Cerebellar nuclear complex (tissue), 1 donor: ENCODE measurements at places on chromosomes 11 and 22.

- no peak for DNase-seq
These were observed 785 bp downstream of the OTUB1 start for GRCh38 chr11:63986932-63987513.

DNA sequence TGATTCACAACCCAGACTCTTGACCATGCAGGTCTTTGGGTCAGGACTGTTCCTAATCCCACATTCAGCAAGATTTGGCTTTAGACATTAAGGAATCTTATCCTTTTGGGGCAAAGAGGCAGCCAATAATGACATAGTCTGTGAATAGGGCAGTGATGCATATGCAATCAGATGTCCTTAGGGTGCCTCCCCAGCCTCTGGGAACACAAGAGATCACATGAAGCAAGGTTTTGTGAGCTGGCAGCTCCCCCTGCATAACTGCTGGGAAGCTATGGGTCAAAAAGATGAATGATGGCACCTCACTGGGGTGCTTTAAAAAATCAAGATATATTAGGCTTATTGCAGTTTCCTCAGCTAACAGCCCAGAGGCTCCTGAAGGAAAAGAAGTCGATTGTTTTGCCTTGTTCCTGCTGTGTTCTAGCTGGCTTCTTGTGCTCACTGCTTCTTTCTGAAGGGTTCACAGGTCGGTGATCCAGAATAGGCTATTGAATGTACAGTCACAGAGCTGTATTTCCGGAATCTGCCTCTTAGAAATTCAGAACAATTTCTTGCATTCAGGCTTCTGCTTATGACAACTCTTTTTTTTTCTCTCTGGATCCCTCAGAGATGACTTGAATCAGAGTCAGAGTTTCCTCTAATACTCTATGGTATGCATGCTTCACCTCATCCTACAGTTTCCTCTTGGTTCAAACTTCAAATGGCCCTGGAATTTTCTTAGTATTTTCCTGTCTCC lies 31.7 kb downstream of the INSC start:
- DNase-seq = no peak

GRCh38 chr11:23865341-23865975 lies 631.4 kb upstream of the LUZP2 start:
- no peak for DNase-seq

DNA sequence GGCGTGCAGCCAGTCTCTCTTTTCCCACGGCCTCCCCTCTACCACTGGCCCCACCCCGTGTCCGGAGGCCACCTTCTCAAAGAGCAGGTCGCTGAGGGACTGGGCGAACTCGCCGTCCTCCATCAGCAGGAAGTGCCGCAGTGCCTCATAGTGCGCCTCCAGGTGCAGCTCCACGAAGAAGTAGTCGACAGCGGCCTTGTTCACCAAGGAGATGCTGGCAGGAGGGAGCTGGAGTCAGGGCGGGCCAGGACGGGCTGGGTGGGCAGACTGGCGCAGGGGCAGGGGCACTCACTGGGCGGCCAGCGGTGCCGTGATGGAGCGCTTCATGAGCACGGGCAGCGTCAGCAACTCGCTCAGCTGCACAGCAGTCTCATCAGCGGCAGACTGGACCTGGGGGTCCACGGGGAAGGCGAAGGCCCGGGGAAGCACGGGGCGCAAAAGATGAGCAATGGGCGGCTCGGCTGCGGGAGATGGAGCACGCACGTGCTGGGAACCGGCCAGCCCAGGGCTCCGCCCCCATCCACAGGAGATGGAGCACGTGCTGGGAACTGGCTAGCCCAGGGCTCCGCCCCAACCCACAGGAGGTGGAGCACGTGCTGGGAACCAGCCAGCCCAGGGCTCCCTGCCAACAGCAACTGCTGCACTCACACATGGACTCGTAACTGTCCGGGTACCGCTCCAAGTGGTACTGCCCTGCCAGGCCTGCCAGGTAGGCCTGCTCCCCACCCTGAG lies 18.4 kb downstream of the SELENOO start:
- DNase-seq = no peak

DNA sequence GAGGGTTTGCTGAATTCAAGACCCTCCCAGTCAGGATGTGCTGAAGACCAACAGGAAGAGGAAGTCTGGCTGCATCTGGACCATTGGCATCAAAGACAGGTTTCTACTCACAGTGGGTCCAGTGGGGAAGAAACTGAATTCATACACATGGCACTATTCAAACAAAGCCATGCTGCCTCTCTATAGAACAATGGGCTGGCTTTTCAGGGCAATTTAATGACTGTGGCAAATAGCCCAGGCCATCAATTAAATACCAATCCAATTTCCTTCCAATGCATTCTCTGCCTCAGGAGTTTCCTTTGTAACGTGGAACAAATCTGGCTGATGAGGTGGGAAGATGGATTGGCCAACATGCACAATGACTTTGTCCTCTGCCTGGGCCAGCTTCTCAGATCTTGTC lies 98.6 kb downstream of the SEZ6L start:
- no peak for DNase-seq

DNA sequence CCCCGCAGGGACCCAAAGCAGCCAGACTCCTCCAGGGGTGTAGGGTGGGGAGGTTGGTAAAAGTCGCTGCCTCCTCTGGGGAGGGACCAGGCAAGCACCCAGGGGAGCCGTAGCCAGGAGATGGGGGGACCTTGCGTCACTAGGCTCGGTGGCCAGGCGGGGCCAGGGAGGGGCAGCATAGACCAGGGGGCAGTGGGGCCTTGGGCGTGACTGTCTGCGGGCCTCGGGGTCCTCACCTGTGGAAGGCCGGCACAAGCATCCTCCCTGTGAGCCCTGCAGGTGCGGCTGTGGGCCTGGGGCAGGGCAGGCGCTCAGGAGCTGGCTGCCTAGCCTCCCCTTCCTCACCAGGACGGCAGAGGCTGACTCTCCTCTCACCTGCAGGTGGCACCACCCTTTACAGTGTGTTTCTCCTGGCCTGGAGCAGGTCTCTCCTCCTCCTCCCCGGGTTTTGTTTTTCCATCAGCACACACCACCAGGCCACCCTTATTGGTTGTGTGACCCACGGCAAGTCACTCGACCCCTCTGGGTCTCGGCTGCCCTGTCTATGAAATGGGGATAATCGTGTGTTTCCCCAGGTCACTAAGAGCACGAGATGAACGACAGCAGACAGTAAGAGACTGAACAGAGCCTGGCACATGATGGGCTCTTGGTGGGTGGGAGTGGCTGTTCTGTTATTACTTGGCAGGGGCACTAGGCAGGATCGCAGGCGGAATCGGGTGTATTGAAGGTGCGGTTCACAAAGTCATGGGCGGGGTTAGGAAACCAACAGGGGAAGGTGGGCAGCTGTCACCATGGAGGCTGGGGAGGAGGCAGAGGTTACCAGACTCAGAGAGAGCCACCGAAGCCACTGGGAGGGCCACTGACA lies 52.7 kb downstream of the FLRT1 start:
- no peak for DNase-seq

GRCh38 chr11:16191868-16192240 lies 164.5 kb downstream of the SOX6 start:
- no peak for DNase-seq

DNA sequence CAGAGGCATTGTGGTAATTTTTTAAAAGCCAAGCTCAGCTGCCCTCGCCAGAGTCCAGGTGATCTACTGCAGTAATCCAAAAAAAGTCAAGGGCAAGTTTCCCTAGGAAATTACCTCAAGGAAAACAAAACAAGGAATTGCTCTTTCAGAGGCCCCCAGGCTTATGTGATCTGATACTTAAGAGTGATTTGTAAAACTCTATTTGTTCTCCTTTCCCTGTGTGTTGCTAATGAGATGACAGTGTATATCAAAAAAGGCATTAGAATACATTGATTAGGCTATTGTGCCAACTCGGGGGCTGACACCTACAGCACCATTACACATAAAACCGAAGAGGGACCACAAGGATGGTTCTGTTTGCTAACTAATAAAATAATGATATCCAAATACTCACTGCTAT lies 44.5 kb upstream of the CHRM4 start:
- DNase-seq = no peak

- DNase-seq = no peak
These were observed 75.7 kb downstream of the SCUBE1 start for GRCh38 chr22:43267332-43267980.

- no peak for DNase-seq
These were observed 121.3 kb downstream of the NECTIN1 start for GRCh38 chr11:119607726-119608125.

GRCh38 chr11:48101958-48102357 lies 114.7 kb upstream of the OR4B1 start:
- DNase-seq = no peak

DNA sequence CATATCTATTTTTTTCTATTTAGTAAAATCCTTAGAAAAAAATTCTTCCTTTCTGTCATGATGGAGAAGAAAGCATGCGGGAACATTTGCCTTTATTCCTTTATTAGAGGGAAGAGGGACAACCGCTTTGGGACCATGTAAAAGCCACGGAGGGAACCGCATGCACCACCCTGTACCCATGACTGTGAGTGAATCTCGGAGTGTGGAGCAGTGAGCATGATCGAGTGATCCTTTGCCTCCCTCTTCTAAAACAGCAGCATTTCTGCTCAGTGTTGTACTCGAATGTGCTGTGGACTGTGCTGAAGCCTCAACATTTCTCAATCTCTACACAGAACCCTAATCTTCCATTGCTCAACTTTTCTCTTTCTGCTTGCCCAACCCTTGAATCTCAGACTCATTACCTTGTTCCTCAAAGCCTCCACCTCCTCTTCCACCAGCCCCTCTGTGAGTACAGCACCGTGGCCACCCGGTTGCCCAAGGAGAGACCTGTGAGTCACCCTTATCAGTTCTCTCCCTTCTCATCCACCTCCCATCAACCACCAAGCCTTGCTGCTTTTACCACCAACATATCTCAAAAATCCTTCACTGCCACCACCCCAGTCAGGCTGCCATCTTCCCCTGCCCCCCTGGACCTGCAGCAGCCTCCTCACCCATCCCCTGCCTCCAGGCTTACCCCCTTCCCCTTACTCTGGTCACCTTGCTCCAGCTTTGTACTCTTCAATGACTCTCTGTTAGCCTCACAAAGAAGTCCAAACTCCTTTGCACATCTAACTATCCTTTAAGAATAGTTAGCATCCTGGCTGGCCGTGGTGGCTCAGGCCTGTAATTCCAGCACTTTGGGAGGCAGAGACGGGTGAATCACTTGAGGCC lies 103.1 kb downstream of the NAT10 start:
- no peak for DNase-seq

DNA sequence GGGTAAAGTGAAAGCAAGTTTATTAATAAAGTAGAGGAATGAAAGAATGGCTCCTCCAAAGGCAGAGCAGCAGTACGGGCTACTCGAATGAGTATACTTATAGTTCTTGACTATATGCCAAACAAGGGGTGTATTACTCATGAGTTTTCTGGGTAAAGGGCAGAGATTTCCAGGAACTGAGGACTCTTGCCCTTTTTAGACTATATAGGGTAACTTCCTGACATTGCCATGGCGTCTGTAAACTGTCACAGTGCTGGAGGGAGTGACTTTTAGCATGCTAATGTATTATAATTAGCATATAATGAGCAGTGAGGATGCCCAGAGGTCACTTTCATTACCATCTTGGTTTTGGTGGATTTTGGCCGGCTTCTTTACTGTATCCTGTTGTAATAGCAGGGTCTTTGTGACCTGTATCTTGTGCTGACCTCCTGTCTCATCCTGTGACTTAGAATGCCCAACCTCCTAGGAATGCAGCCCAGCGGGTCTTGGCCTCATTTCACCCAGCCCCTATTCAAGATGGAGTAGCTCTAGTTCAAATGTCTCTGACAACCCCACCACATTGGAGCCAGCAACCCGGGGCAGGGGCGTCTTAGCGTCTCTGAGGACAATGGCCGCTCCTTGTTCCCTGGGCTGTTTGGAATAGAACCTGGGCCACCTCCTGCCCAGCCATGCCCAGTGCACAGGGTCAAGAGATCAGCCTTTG lies 34.9 kb upstream of the CD82 start:
- no peak for DNase-seq

DNA sequence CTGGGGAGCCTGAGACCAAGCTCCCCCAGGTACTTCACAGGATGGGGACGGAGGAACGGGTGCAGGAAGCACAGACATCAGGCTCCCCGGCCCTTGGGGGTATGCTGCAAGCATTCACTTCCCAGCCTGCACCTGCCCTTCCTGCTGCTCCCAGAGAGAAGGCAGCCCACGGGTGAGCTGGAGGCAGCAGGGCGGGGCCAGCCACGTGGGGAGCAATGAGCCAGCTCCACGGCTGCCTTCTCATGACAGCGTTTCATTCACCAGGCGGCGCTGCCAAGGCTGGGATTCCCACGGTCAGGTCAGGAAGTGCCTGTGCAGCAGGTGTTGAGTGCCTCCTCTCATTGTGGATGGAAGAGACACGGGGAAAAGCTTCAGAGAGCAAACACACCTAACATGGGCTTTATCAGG lies 14.5 kb upstream of the PHLDA2 start:
- no peak for DNase-seq

- DNase-seq = no peak
These were observed 10.4 kb downstream of the ADORA2A start for GRCh38 chr22:24437741-24438328.

- no peak for DNase-seq
These were observed 4.3 kb downstream of the ATL3 start for GRCh38 chr11:63666874-63667273.

- DNase-seq = no peak
These were observed 209.6 kb downstream of the BUD13 start for GRCh38 chr11:116563028-116563711.

GRCh38 chr11:73218106-73218829 lies at the start of gene P2RY2:
P2RY2 (plus strand) TSS chr11:73218281; CDS start chr11:73234160, 15,879 bp downstream.
- no peak for DNase-seq

DNA sequence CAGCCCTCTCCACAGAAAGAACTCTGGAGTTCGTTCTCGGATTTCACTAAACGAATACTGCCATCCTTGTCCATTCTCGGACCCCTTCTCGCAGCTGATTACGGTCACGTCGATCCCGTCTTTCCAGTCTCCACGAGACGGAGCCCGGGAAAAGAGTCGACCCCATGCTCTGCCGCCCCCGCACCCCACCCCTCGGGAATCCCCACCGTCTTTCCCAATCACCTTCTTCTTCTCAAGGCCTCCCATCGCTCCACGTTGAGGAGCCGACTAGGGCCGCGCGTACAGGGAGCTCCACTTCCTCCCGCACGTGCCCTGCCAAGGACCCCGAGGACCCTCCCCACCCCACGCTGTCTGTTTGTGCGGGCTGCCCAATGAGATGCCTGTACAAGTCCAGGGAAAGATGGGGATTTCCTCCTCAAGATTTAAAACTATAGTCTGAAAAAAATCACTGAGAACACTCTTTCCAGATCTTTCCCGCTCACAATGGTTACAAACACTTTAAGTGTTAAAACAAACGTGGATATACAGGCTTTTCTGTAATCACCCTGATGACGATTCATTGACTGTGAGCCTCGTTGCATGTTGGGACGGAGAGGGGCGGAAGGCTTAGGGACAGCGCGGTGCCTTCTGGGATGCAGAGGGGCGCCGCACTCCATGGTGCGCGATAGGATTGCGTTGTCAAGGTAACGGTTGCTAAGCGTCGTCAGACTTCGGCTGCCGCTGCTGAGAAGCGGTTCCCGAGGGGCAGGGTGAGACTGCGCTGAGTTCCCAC lies at the start of gene PES1:
PES1 (minus strand) TSS at position 323 of the 772 bp plus-strand sequence; CDS start at position 246, 77 bp downstream.
- peak; percentile 56 for DNase-seq
